Hepatocyte (in vitro differentiated cells): ENCODE measurements at places on chromosomes 12 and 14. TPM values are rescaled to one million over a fixed set of nuclear protein-coding genes. Genes with fewer than 3 reads are reported as not detected.

- no peak for DNase-seq
Observed at GRCh38 chr14:67522270-67522669, 10.8 kb upstream of the PLEKHH1 start.

DNA sequence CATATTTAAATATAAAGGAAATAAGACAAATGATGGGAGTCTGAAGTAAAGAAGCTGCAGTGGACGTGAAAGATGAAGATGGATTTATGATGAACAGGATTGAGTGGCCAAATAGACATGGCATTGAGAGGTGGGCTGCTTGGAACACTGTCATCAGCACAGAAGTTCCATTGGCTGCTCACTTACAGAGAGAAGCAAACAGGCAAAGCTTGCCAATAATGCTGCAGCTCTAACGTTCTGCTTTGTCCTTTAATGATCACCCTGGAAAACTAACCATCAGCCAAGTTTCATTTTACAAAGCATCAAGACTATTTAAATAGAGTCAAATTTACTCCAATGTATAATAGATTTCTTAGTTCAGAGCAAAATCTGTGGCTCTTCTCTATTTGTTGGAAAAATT is 721.4 kb downstream of the TMTC2 start:
- no peak for DNase-seq

GRCh38 chr14:55662752-55663151 is 82.7 kb downstream of the KTN1 start:
- DNase-seq: peak; percentile 19

GRCh38 chr12:91055976-91056375 is 1.8 kb downstream of the KERA start:
- no peak for DNase-seq

DNA sequence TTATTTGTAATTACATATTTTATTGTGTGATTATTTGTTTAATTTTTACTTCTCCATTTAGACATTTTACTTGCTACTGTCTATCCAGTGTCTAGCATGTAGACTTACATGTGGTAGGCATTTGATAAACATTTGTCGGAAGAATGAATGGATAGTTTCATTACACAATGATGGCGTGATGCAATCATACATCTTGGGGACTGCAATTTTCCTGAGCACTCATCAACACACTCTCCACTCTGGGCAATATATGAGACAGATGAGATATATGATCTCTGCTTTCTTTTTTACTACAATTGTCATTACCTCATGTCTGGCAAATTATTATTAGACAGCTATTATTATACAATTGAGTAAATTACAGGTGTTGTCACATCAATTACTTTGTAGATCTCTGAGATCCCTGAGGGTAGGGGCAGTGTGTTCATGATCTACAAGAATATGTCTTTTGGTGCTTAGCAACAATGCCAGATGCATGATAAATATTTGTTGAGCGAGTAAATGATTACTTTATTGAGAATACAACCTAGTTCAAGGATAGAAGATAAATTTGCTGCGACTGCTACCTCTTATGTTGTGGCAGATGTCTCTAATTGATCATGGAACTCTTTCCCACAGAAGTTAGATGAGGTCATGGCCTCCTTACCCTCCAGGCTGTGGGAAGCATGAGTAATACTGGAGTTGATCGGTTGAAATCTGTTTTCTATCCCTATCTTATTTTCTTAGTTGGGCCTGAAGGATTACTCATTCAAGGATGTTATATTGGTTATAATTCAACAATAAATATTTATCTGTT is 416.0 kb downstream of the LRIG3 start:
- DNase-seq: no peak

DNA sequence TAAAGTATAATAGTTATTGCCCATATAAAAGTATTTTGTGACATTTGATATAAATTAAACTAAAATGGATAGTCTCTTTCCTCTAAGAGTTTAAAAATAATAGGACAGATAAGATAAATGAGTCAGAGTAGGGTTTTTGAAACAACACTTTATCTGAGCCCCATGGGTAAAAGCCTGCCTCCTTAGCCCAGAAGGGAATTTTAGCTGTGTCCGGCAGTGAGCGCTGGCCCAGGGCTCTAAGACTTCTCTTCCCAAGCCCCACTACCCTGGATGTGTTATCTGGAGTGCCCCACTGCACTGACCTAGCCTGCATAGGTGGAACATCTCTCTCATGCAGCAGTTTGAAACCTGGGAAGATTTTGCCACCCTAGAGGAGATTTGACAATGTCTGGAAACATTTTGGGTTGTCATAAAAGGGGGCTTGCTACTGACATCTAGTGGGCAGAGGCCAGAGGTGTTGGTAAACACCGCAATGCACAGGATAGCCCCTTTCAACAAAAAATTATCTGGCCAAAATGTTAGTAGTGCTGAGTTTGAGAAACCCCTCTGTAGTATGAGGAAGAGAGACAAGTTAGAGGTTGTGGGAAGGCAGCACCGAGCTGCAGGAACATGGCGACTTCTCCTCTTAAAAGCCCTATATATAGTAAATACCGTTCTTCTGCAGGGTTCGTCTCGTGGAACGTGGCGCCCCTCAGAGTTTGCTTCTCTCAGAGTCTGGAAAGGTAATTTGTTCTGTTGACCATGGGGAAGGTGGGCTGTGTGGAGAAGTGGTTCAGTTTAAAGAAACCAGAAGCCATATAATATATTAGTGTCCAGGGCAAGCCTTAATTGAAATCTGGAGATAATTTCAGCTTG is 29.3 kb upstream of the ATF1 start:
- peak; percentile 48 for DNase-seq

DDX11 gene
- 18.6 and 24.8 TPM in 2 replicates for total RNA-seq

TMEM121 gene
- total RNA-seq: 2.3 and 3.0 TPM in 2 replicates
